Breast epithelium (tissue), 4 donors: ENCODE measurements at places on chromosomes 13 and 19. TPM values are rescaled to one million over a fixed set of nuclear protein-coding genes. Genes with fewer than 3 reads are reported as not detected.

DNA sequence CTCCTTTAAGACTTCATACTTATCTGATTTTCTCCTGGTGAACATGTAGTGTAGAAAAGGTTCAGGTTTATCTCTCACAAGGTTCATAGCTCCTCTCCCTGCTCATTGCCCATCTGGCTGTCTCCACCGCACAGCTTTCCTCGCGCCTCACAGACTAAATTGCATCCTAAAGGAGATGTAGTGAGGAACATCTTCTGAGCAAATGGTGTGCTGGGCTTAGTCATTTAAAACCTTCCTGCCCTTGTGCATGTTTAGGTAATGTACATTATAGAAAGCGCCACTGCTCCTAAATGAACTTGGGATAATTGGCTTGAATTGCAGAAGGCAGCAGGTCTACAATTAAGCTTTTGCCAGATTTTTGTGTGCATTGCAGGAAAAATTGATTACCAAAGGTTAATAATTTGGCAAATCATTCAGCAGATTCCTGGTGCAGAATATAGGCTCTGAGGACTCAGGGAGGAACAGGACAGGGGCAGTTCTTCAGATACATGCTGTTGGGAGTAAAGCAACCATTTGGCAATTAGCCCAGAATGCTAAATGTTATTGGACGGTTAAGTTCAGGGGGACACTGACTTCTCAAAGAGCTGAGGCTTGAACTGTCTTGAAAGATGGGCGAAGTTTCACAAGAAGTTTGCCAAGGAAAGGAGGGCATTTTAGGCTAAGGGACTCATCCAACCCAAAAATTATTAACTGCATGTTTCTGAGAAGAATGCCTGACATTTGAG lies 108.4 kb upstream of the CLDN10 start:
- no peak for DNase-seq

- no peak for DNase-seq
Measured at GRCh38 chr19:8224394-8225145, 15.4 kb downstream of the CERS4 start.

Gene ZNF77
- 2.2 TPM for total RNA-seq

- DNase-seq = no peak
Measured at GRCh38 chr13:72820156-72820897, 38.4 kb downstream of the PIBF1 start.
